Activated T-helper 17 cell treated with anti-CD3 and anti-CD28 coated beads, Interleukin-2, amount 50 U/mL, for 72 hours (primary cell): ENCODE measurements at places on chromosomes 7 and 10. TPM values are rescaled to one million over a fixed set of nuclear protein-coding genes. Genes with fewer than 3 reads are reported as not detected.
A peak's percentile ranks its signal among the peaks of the same experiment; 100 is the strongest.

The OIT3 gene
- total RNA-seq, result not detected

The ZNF853 gene
- 0.22 TPM for total RNA-seq

The AMZ1 gene
- not detected for total RNA-seq

The CFAP46 gene
- not detected for total RNA-seq

The FEZF1 gene
- not detected for total RNA-seq

The CREB5 gene
- total RNA-seq, result not detected

The GIMAP1 gene
- total RNA-seq, result 5.1 TPM

The UNC5B gene
- 0.04 TPM for total RNA-seq

The SLC18A2 gene
- total RNA-seq, result not detected

The FBH1 gene
- total RNA-seq, result 62.0 TPM

The NRCAM gene
- total RNA-seq, result not detected

DNA sequence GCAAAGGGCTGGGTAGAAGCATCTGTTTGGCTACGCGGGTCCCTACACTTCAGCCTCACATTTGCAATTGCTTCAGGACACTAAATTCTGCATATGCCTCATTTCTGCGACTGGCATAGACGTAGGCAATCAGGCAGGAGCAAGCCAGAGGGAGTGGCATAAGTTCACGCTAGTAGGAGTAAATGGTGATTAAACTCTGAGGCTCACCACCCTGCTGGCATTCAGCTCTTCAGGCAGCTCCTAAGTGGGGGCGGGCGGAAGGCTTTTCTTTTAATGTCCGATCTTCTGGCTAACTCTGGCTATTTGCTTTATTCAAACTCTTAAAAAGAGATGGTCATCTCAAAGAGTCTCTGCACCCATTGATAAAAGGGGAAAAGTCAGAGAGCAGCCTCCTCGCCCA, 45.3 kb downstream of the RGS10 start:
- no peak for ATAC-seq

- no peak for ATAC-seq
Measured at GRCh38 chr7:130475776-130476175, 16.1 kb upstream of the MEST start.

- ATAC-seq, result no peak
Measured at GRCh38 chr7:40419806-40420205, 285.0 kb downstream of the SUGCT start.

DNA sequence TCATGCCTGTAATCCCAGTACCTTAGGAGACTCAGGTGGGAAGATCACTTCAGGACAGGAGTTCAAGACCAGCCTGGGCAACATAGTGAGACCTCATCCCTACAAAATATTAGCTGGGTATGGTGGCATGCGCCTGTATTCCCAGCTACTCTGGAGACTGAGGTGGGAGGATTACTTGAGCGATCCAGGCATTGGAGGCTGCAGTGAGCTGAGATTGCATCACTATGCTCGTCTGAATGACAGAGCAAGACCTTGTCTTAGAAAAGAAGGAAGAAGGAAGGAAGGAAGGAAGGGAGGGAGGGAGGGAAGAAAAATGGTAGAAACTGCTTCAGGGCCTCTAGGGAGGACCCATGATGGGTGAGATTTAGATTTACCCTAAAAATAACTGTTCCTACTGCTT, 112.3 kb downstream of the SPDYE5 start:
- no peak for ATAC-seq

DNA sequence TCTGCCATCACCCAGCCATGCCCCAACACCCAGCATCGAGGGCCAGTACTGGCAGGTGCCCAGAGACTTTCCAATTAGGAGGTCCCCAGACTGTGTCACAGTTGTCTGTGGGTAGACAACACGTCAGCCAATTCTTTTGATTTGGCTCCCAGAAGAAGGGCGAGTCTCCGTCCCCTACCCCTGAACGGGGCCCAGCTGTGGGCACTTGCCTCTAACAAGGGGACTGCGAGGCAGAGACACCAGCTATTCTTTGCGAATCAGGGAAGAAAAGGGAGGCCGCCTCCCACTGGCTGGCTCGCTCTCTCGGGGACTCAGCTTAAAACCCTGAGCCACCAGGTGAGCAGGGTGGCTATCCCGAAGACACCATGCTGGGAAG, 167.3 kb downstream of the USP6NL start:
- ATAC-seq, result no peak

GRCh38 chr7:1703441-1703840, 33.4 kb downstream of the ELFN1 start:
- ATAC-seq, result no peak

DNA sequence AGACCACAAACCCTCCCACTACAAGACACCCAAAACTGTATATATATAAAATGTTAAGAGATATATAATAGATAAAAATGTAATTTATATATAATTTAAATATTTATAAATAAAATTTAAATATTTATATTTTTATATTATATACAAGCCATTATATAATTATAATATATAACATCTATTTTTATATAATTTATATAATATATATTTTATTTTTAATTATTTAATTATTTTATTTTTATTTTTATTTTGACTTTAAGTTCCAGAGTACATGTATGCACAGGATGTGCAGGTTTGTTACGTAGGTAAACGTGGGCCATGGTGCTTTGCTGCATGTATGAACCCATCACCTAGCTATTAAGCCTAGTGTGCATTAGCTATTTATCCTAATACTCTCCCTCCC, 1090.2 kb downstream of the NXPH1 start:
- ATAC-seq, result no peak

GRCh38 chr7:71682841-71683781, 551.2 kb downstream of the GALNT17 start:
- no peak for ATAC-seq

DNA sequence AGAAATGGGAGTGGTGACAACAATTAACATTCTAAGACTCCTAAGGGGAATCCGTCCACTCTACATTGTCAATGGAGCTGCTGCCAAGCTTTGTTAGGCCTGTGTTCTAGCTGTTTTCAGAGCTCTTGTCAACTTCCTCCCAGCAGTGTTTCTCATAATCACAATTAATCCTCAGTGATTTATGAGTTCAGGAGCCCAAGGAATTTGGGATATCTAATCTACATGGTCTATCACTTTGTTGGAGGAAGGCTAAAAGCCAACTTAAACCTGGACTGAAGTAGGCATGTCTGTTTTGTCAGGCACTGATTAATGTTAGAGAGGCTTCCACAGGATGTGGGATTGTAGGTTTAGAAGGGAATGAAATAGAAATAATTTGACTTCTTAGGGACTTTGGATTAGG, 10.2 kb upstream of the OR2F2 start:
- no peak for ATAC-seq

DNA sequence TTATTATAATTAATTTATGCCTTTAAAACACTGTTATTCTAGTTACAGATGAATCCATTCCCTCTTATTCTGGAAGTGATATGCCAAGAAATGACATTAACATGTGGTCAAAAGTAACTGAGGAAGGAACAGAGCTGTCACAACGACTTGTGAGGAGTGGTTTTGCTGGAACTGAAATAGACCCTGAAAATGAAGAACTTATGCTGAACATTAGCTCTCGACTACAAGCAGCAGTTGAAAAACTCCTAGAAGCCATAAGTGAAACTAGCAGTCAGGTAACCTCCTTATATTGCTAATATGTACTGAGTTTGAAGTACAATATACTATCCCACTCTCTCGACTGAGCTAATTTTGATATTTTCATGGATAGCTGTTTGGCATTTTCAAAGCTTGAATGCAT, 81.6 kb downstream of the CYP51A1 start:
- no peak for ATAC-seq

DNA sequence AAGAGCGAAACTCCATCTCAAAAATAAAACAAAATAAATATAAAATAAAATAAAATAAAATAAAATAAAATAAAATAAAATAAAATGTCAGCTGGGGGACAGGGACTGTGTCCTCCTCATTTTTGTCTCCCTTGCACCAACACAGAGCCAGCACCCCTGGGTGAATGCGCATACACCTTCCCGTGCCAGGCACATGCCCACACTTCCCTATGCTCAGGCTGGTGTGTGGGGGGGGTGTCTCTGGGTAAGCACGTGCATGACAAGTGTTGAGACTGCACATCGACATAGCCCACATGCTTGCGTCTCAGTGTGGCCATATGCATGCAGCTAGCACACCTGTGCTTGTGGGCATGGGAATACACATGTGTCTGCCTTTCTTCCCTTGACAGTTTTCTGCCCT, 24.7 kb upstream of the TLX1 start:
- no peak for ATAC-seq

GRCh38 chr10:128981881-128982615, 485.0 kb upstream of the MGMT start:
- ATAC-seq, result no peak

DNA sequence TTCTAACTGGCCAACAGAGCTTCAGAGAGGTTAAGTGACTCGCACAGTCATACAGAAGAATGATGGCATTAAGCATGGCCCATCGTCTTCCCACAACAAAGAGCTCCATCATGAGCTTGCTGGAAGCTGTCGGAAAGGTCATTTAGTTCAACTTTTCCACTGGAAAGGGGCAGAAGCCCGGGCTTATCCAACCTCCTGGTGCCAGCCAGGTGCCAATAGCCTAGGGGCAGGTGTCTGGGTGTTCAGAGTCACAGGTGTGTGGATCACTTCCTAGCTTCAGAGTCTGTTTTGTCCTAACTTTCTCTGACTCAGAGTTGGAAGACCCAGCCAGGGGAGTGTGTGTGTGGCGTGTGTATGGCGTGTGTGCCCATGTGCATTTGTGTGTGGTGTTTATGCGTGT, 1.3 kb upstream of the TRPV6 start:
- no peak for ATAC-seq

DNA sequence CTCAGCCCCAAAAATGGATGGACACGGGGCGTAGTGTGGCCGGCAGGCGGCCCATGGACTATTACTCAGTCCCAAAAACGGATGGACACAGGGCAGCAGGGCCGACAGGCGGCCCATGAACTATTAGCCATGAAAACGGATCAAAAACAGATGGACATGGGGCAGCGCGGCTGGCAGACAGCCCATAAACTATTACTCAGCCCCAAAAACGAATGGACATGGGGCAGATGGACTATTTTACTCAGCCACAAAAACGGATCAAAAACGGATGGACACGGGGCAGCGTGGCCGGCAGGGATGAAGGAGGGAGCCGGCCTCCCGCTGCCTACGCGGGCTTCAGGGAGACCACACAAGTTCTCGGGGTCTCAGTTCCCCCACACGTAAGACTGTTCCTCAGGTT, 32.9 kb downstream of the GPER1 start:
- ATAC-seq, result no peak

GRCh38 chr10:79453392-79453791, 8.0 kb upstream of the ZCCHC24 start:
- ATAC-seq, result no peak

GRCh38 chr10:133179651-133180050, 19.6 kb downstream of the KNDC1 start:
- ATAC-seq, result no peak

- ATAC-seq, result no peak
Measured at GRCh38 chr10:51272555-51272954, 198.3 kb downstream of the PRKG1 start.

GRCh38 chr10:1598393-1599153, 138.8 kb downstream of the ADARB2 start:
- ATAC-seq, result no peak

GRCh38 chr7:26587536-26587935, 276.9 kb downstream of the SKAP2 start:
- no peak for ATAC-seq

- ATAC-seq, result no peak
Measured at GRCh38 chr10:132707121-132707775, 78.7 kb downstream of the NKX6-2 start.

GRCh38 chr7:157412021-157412443, 75.2 kb downstream of the DNAJB6 start:
- peak; percentile 92 for ATAC-seq

DNA sequence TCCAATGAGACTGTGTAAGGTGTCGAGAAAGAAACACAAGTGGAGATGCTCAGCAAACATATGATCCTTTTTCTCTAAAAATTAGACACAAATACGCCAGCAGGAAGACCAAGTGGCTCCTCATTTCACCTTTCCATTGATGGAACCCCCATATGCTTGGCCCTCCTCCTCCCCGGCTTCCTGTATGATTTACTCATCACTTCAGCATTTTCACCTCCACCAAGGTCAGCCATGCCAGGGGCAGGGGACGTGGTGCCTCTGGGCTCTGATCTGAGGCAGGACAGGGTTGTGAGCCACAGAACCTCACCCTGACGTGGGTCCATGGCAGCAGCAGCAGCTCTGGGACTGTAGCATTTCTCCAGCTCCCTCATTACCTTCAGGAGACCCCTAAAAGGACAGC, 116.8 kb upstream of the PFKP start:
- ATAC-seq, result no peak

- ATAC-seq, result no peak
Measured at GRCh38 chr10:5809527-5810154, 3.6 kb downstream of the GDI2 start.

DNA sequence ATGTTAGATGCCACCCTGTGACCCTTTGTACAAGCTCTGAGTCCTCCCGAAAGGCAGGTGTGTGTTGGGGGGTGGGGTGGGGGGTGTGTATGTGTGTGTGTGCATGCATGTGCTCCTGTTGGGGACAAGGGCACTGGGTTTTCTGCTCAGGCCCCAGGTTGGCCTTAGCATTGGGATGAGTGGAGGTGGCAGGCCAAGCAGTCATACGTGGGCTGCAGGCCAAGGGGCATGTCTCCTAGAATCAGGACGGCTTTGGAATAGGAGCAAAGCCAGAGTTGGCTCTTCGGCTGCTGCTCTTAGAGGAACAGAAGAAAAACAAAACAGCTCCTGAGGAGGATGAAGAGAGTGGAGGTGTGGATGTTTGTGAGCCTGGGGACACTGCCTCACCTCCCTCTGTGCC, 26.0 kb downstream of the HSPA12A start:
- ATAC-seq, result no peak

- ATAC-seq, result no peak
Measured at GRCh38 chr7:1704811-1705738, 35.0 kb downstream of the ELFN1 start.

DNA sequence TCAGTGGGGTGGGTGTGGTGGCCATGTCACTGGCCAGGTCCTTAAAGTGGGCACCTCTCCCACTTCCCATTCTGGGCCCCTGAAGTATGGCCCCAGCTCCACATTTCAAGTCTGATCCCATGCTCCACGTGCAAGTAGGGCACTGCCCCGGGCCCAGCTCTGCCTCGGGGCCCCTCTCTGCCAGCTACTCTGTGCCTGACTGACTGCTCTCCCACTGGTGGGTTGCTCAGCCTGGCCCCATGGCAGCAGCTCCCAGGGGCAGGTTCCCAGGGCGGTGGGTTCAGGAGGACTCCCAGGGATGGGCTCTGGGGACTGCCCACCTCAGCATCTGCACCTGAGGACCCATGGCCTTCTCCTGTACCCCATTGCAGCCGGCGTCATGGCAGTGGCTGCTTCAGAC, 110.2 kb upstream of the FAM180A start:
- ATAC-seq, result no peak

GRCh38 chr7:157567666-157568065, 230.9 kb downstream of the DNAJB6 start:
- ATAC-seq, result no peak

- ATAC-seq, result no peak
Measured at GRCh38 chr10:120456626-120457430, at the start of gene PLPP4. Gene PLPP4 (plus strand): TSS chr10:120457227. CDS start chr10:120457306, 79 bp downstream.

DNA sequence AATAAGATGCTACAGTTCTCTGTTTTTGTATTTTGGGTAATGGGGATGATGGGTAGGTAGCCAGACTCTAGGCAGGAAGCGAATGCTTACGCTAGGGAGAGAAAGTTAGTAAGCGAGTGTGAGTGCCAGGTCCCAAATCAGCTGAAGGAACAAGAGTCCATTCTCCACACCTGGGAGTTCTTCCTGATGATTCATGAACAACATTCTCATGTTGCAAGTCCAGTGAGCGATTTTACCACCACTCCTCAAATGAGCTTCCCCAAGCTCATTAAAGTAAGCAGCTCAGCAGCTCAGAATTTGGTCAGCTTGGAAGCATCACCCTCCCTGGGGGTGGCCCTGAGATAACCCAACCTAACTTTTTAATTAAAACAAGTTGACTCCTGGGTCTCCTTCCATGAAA, 27.3 kb downstream of the SH3PXD2A start:
- no peak for ATAC-seq
